ENCODE measurements at places on chromosomes 13 and 19.

- no peak for DNase-seq
Observed at GRCh38 chr13:28049880-28050875, 50.2 kb downstream of the FLT3 start.

DNA sequence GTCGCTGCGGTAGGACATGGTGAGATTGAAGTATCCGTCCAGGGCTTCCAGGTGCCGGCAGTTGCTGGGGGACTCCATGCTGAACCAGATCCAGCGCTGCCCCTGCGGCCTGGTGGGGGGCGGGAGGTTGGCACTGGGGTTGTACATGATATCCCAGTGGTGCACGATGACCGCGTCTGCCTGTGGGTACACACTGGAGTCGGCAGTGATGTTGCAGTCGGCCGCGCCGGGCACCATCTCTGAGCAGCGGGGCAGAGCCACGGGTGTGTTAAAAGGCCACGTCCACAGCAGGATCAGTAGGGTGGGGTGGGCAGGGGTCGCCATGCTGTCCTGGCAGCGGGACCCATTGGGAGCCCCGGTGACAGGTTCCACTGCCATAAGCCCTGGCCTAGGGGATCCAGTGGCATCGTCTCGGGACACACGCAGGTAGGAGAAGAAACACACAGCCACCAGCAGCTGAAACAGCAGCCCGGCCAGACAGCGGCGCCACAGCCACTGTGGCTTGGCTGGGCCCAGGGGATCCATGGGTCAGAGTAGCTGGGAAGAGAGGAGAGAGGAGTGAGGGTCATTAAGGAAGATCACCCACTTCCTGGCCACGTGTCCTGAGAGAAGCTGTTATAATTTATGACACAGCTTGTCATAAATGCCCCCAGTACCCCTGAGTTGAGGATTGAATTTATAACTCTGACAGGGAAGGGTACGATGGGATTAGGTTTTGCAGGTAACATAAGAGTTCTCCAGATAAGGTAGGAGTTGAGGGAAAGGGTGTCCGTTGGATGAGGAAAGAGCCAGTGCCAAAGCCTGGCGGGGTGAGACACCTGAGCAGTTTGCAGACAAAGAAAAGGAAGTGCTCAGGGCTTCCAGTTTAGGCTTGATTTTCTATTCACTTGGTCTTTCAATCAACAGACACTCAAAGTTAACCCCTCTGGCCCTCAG is 2.9 kb downstream of the FUT5 start:
- no peak for DNase-seq

DNA sequence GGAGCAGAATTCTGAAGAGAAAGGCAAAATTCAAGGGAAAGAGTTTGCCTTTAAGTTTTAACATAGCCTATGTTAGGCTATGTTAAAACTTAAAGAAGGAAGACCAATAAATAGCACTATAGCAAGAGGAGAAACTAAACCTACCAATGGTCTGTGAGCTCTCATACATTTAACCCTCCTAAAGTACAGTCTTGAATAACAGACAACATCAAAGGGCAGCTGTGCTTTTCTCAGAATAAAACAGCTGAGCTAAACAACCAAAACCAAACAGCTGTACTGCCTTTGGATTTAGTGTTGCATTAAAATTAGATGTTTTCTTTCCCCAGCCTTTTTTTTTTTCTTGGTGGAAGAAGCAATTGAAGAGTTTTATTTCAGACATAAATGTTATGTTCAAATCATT is 34.0 kb downstream of the KLF5 start:
- DNase-seq: no peak

- DNase-seq: no peak
Observed at GRCh38 chr19:14514215-14514863, 3.9 kb downstream of the DNAJB1 start.

GRCh38 chr13:38674208-38674607 is 12.7 kb upstream of the FREM2 start:
- no peak for DNase-seq

GRCh38 chr13:79423340-79423739 is 17.3 kb upstream of the RBM26 start:
- no peak for DNase-seq

GRCh38 chr13:23384111-23384510 is 49.4 kb downstream of the SACS start:
- no peak for DNase-seq

- DNase-seq: no peak
Observed at GRCh38 chr19:49539192-49539952, 11.6 kb downstream of the RCN3 start.

DNA sequence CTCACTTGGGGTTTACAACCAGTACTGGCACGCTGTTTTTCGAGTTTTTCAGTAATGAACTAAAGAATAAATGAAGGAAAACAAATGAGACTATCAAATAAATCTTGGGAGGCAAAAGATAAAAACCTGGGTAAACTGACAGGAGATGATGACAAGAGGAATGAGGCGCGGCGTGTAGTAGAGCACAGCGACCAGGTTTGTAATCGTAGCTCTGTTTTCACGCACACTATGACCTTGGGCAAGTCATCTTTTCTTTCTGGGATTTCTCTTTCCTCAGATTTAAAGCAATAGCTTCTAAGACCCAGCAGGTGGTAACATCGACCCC is 419 bp downstream of the MRPS31 start:
- no peak for DNase-seq

- no peak for DNase-seq
Observed at GRCh38 chr13:73732350-73732749, 401.9 kb downstream of the KLF12 start.

DNA sequence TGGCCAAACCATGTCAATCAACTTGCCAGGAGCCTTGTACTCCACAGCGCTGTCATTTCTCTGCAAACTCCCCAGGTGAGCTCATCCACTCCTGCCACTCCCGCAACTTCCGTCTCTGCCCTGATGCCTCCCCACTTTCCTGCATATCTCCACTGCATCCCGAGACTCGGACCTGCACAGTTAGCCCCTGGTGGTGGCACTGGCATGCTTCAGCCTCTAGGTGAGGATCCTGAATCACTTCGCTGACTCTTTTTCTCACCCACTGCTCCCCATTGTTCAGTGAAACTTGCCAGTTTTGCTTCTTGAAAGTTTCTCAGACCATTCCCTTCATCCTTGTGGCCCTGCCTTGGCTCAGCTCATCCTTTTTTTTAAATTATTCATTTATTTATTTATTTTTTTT is 3.4 kb upstream of the CTU1 start:
- DNase-seq: no peak

DNA sequence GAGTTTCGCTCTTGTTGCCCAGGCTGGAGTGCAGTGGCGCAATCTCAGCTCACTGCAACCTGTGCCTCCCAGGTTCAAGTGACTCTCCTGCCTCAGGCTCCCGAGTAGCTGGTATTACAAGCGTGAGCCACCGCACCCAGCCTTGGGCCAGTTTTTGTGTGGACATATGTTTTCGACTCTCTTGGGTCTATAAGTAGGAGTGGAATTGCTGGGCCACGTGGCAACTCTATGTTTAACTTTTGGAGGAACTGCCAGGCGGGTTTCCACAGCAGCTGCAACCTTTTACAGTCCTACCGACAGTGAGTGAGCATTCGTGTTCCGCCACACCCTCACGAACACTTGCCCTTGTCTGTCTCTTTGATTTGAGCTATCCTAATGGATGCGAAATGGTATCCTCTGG is 44.9 kb downstream of the BICRA start:
- DNase-seq: no peak

DNA sequence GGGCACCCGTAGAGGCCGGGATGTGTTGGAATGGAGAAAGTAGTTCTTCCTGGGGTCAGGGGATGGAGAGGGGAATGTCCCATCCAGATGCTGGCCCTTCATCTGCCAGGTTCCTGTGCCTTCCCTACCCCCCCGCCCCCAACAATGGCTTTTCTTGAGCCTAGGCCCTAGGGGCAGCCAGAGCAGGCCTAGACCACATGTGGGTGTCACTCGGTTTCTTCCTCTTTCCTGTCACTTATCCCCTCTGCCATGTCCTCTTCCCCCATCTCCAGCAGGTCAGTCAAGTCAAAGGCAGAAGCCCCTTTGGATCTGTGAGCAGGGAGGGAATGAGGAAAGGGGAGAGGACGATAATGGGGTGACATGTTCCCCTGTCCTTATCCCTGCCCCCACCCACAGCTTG is 36.4 kb downstream of the LYL1 start:
- no peak for DNase-seq

DNA sequence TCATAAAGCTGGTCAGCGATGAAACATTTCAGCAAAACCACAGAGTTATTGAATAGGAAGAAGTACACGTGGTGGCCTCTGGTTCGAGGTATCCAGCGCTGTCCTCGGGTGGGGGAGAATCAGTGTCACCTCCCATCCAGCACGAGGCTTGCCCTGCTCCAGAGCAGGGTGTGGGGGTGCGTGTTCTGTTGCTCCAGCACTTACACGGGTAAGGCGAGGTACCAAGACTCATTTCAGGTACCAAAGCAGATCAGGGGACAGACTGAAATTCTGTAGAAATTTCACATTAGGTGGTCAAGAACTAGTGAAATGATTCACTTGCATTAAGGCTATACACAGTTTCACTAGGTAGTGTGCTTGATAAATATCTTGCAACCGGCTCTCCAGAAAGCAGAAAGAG is 164.2 kb upstream of the SOX1 start:
- no peak for DNase-seq

GRCh38 chr13:39452834-39453233 is 150.2 kb downstream of the LHFPL6 start:
- no peak for DNase-seq

DNA sequence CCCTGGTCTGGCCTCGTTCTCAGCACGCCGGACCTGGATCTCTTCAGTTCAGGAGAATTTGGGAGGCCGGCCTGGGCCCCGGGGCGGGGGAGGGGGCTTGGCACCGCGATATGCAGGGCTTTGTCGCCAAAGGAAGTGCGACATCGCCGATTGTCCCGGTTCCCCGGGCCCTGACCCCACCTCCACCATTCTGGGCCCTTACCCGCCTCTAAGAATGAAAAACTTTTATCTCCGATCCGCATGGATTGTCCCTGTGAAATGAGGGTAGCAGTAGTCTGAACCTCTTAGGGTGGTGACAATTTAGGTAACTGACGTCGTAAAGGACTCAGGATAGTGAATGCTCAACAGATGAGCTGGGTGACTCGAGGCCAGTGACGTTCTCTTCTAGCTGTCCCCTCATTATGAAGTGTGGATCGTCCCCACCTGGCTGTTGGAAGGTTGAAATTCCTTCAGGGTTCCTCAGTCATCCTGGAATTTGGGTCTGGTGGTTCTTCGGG is 650 bp downstream of the DDA1 start:
- no peak for DNase-seq

- no peak for DNase-seq
Observed at GRCh38 chr13:97223037-97223710, 1.0 kb downstream of the MBNL2 start.

DNA sequence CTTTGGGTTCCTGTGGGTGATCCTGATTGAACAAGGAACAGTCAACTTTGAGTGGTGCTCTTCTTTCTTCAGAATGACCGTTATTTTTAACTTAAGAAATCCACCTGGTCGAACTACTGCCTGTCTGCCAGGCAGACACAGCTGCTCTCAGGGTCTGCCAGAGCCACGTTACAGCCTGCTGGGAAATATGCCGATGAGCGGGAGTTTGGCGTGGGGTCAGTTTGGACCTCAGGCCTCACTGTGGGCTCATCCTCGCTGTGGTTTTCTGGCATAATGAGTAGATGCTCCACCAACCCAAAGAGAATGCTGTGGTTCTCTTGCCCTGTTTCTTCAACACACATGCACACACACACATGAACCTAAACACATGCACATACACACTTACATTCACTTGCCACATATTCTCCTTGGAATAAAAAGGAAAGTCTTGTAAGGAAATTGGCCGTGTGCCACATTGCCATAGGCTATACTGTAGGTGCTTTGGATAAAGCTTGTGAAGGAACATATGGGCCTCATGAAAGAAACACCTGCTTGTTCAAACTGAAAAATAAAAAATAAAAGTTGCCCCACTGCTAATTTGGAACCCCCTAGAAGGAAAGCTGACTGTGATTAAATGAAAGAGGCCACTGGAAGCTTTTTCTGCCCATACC is 598.7 kb upstream of the KLF12 start:
- no peak for DNase-seq

- DNase-seq: no peak
Observed at GRCh38 chr13:98781045-98781444, 28.6 kb upstream of the SLC15A1 start.

DNA sequence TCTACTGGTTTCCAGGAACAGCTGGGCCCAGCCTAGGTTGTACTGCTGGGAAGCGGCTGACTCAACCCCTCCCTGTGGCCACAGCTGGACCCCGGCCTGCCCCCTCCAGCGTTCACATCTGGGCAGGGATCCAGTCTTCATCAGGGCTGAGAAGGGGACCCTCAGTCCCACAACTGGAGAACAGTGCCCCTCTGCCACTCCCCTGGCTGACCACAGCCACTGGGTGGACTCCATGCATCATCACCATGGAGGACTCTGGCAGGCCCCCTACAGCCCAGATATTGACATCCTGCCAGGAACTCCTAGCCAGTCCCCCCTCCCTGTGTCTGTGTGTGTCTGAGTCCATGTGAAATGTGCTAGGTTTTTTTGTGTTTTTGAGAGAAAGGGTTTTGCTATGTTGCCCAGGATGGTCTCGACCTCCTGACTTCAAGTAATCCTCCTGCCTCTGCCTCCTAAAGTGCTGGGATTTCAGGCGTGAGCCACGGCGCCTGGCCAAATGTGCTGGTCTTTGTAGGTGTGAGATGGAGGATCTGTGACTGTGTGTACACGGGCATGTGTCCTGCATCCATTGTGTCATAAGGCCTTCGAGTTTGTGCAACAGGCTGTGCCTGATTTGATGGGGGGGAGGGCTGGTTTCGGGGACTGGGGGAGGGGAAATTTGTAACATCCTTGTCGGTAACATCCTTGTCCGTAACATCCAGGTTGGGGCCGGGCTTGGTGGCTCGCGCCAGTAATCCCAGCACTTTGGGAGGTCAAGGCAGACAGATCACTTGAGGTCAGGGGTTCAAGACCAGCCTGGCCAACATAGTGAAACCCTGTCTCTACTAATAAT is 4.0 kb upstream of the HOOK2 start:
- DNase-seq: no peak

- no peak for DNase-seq
Observed at GRCh38 chr13:113577881-113578435, 6.6 kb upstream of the TFDP1 start.

DNA sequence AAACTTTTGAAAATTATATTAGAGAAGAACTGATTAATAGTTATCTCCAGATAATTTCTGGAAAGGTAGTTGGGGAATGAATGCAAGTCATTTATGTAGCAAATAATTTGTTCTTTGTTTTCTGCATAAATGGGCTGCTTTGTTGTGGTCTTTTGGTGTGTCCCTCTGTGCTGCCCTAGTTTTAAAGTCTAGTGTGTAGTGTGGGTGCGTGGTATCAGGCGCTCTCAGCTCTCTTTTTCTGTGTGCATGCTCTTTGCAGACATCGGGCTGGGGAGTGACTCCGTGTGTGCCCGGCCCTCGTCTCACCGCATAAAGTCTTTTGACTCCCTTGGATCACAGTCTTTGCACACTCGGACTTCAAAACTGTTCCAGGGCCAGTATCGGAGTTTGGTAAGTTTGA is 94.5 kb downstream of the ARHGEF7 start:
- no peak for DNase-seq

GRCh38 chr19:18098891-18099622 is 1.5 kb downstream of the MAST3 start:
- no peak for DNase-seq

- DNase-seq: no peak
Observed at GRCh38 chr19:54160182-54160811, 776 bp upstream of the LENG1 start.

- no peak for DNase-seq
Observed at GRCh38 chr13:33256148-33256840, 29.3 kb downstream of the STARD13 start.

GRCh38 chr19:39436350-39436716 is 584 bp upstream of the RPS16 start:
- no peak for DNase-seq

Measured in activated T-cell treated with anti-CD3 and anti-CD28 coated beads for 48 hours (primary cell).